Right ventricle myocardium inferior (tissue), 1 donor: ENCODE measurements at places on chromosomes 11 and 22.

- no peak for DNase-seq
Observed at GRCh38 chr11:86990515-86990914, 35.3 kb upstream of the FZD4 start.

- DNase-seq = no peak
Observed at GRCh38 chr22:48568736-48569330, 1258.8 kb downstream of the BRD1 start.

- no peak for DNase-seq
Observed at GRCh38 chr11:19448651-19449050, 207.9 kb upstream of the E2F8 start.

- DNase-seq = no peak
Observed at GRCh38 chr22:31893460-31893859, 50.9 kb upstream of the YWHAH start.

GRCh38 chr11:83159902-83160865, 3.3 kb downstream of the PCF11 start:
- no peak for DNase-seq

DNA sequence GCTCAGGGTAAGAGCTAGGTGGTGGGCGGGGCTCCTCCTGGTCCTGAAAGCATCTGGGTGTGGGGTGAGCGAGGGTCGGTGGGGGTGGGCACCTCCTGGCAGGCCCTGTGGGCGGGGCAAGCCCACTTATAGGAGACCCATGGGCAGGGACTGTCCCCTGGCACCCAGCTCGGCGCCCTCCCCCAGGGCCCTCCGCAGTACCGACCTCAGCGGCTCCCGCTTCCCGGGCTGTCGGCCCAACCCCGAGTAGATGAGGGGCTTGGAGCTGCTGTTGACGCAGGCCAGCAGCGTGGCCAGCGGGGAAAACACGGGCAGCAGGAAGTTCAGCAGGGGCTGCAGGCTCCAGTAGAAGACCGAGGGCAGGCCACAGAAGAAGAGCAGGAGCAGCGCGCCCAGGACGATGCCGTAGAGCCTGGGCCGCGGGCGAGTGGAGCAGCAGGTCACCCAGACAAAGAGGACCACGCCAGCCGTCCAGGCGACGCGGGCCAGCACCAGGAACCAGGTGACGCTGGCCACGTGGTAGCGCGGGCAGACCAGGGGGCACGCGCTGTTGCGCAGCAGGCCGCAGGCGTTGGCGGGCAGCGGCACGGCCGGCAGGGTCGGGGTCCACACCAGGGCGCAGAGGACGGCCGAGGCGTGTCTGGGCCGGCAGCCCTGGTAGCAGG, 663 bp downstream of the MRGPRG start:
- DNase-seq = no peak

- no peak for DNase-seq
Observed at GRCh38 chr22:28068826-28069225, 149.8 kb upstream of the PITPNB start.

DNA sequence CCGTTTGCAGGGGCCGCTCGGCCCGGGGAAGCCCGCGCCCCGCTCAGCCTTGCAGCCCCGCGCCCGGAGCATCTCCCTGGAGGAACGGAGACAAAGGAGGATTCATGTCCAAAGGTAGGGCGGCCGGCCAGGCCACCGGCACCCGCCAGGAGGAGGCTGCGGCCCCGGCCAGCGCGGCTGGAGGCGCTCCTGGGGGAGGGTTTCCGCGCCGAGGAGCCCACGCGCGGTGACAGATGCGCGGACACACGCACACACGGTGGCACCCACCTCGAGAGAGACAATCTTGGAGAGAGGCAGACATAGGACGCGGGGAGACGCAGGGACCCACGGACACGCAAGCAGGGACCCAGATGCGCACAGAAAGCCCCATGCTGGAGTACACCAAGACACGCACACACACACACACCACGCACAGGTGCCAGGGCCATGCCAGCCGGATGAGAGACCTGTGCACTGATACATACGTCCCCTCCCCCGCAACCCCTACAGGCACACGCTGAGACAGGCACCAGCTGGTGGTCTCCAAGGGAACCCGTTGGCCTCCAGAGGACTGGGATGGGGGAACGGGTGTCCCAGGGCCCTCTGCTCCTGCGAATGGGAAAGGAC, 7.8 kb downstream of the SEPTIN3 start:
- DNase-seq = no peak

GRCh38 chr22:44242946-44243724, 62.4 kb downstream of the PARVG start:
- no peak for DNase-seq

- DNase-seq = no peak
Observed at GRCh38 chr11:12243486-12243885, 133.1 kb downstream of the MICAL2 start.

GRCh38 chr22:23677701-23677995, 13.2 kb upstream of the RGL4 start:
- no peak for DNase-seq

DNA sequence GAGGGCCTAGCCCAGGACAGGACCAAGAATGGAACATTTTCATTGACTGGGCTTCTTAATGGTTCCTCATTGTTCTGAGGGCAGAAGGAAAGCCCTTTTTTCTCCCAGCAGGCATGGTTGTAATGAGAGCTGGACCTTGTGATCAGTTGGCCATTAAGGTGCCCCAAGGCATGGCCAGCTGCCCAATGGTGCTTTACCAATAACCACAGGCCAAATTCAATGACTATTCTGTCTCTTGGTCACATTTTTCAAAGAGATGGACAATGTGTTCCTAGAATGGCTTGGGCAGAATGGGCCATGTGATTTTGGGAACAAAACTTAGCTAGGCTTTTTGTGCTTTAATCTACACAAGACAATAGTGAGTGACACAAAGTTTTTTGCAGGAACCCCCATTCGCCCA, 7.3 kb downstream of the NAV2 start:
- no peak for DNase-seq

GRCh38 chr11:99246199-99246598, 225.4 kb downstream of the CNTN5 start:
- no peak for DNase-seq

- no peak for DNase-seq
Observed at GRCh38 chr11:134691985-134692384, 279.9 kb upstream of the B3GAT1 start.

- no peak for DNase-seq
Observed at GRCh38 chr11:64510759-64511158, 80.3 kb upstream of the SLC22A12 start.

- DNase-seq = no peak
Observed at GRCh38 chr11:68506908-68507307, 46.4 kb downstream of the PPP6R3 start.

DNA sequence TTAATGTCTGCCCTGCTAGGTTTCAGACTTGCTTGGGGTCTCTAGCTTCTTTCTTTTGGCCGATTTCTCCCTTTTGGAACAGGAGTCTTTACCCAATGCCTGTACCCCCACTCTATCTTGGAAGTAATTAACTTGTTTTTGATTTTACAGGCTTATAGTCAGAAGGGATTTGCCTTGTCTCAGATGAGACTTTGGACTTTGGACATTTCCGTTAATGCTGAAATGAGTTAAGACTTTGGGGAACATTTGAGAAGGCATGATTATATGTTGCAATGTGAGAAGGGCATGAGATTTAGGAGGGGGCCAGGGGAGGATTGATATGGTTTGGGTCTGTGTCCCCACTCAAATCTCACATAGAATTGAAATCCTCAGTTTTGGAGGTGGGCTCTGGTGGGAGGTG, 5.1 kb downstream of the KDM4F start:
- DNase-seq = no peak

DNA sequence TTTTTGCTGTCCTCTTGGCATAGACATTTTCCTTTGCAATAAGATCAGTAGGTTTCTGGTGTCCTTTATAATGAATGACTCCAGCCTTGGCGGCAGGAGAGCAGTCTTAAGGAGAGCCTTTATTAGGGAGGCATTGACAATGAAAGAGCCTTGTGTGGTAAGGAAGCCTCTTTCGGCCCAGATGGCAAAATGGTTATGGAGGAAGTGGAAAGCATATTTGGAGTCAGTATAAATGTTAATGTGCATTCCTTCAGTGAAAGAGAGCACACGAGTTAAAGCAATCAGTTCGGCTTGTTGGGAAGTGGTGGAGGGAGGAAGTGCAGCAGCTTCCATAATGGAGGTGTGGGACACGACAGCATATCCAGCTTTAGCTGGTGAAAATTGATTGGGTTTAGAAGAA, 18.1 kb upstream of the ANO1 start:
- DNase-seq = no peak

DNA sequence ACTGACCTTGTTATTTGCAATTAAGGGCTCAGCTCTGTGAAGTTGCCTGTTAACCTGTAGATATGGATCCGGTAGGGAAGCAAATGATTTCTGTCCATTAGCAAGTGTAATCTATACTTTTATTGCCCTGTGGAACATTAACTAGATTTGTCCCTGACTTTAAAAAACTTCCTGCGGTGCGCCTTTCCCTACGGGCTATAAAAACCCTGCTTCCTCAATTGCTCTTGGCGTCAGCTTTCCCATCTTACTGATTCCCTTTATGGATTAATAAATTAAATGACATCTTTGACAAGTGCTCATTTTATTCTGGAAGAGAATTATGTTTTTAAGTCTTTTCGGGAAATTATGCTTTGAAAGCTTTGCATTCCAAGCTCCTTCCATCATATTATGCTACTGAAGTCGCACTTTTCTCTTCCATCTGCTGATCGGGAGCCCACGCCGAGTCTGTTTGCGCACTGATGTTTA, 18.3 kb upstream of the CLMP start:
- no peak for DNase-seq

DNA sequence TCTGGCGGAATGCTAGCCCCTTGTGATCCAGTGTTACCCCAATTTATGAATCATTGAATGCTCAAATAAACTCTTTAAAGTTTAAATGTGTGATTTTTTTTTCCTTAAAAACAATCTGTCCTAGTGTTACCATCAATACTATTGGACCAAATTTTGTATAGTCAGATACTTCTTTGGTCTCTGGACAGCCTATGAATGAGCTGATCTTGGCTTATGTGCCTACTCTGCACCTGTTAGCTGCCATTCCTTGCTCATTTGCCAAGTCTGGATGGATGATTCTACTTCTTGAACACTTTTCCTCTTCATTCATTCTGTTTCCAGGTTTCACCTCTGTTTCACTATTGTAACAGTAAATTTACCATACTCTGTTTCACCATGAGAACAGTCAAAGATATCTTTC, 226.5 kb upstream of the ZBED5 start:
- DNase-seq = no peak

DNA sequence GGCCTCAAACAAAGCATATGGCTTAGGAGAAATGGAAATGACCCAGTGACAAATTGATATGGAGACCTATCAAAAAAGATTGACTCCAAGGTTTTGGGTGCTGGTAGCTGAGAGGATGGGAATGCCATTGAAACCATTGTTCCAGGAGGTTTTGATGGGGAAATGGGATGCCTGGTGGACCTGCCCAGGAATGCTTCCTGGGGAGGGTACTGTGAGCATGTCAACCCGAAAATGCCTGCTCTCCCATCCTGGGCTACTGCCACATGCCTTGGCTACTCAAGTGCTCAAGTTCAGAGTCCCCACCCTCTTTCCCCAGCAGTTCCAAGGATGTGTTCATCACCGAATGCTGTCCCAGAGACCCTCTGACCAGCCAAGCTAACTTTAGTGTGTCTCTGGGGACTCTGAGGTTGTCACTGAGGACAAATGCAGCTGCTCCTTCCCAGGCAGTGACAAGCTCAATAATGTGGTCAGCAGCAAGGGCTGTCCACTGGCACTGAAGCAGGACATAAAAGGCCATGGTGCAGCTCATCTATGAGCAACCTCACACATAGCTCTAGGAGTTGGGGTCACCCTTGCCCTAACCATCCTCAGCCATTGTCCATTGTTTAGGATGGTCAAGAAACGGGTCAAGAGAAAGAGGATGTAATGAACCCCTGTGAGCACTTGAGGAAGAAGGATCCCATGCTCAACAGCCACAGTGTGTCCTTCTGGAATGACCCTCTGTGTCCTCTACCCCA, 83.7 kb downstream of the TRIM29 start:
- DNase-seq = no peak
